ENCODE measurements at places on chromosomes 2 and 18. TPM values are rescaled to one million over a fixed set of nuclear protein-coding genes. Genes with fewer than 3 reads are reported as not detected.

- DNase-seq = no peak
Measured at GRCh38 chr2:4358837-4359236, 655.5 kb downstream of the DCDC2C start.

DNA sequence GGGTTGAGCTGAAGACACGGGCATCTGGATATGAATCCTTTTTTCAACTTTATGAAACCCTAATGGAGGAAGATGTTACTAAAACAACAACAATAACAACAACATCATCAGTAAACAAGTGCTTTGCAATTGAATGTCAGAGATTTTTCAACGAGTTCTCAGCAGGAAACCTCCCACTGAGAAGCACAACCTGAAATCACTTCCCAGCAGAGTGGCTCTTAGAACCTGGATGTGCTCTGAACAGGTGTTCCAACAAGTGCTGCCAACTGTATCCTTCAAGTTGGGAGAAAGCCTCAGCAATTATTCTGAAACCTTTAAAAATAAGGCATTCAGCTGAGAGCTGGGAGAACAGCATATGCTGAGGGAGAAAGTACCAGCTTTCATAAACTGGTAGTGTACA, 1622.7 kb upstream of the CELF4 start:
- DNase-seq = no peak

GRCh38 chr2:200922439-200922838, 33.3 kb downstream of the NIF3L1 start:
- no peak for DNase-seq

- DNase-seq = no peak
Measured at GRCh38 chr2:239266779-239267287, 134.0 kb downstream of the HDAC4 start.

DNA sequence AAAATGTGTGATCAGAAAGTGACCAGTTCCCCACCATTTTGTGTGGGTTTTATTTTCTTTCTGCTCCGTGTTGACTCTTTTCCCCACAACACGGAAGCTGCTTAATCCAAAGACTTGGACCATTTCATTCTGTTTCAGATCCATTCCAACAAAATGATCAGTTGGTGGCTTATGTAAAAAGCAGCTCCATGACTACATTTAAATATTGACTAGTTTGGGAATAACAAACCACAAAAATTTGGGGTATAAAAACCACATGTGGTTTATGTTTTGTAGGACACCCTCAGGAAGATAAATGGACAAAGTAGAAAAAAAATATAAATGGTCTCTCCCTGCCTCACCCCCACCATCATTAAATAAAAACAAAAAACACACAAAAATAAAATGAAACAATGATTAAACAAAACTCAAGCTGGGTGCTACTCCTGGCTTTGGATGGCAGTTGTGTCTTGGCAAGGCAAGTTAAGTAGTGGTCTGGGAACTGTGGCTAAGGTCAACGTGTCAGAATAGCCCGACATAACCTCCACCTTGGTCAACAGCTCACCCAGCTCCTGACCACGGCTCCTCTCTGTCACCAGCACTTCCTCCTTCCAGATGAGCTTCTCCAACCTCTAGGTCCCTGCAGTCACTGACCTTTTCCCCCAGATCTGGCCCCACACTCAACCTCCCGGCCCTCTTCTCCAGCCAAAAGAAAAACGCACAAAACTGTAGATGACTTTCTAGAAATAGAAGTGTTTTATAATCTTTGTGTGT, 12.8 kb upstream of the WIPF1 start:
- peak; percentile 57 for DNase-seq

GRCh38 chr2:178227187-178227586, 32.9 kb downstream of the OSBPL6 start:
- peak; percentile 59 for DNase-seq

- peak; percentile 23 for DNase-seq
Measured at GRCh38 chr2:14756122-14756541, 123.6 kb downstream of the LRATD1 start.

GRCh38 chr18:14921547-14921946, 173.6 kb downstream of the ANKRD30B start:
- no peak for DNase-seq

- peak; percentile 100 for DNase-seq
Measured at GRCh38 chr2:113240915-113241911, 37.5 kb downstream of the PAX8 start.

DNA sequence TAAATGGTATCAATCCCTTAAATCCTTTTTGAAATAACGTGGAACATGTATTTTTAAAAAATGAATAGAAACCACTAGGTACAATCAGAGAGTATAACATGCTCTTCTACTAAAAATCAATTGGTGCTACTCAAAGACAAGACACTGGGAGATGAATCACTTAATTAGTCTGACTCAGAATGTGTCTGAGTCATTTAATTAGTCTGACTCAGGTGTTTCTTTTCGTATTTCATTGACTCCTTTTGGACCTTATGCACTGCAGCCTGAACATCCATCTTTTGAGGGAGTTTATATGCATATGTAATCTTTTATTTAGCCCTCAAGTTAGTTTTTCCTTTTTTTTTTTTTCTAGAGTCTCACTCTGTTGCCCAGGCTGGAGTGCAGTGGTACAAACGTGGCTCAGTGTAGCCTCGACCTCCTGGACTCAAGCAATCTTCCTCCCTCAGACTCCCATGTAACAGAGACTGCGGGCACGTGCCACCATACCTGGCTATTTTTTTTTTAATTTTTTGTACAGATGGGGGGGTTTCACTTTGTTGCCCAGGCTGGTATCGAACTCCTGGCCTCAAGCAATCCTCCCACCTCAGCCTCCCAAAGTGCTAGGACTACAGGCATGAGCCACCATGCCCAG, 26.5 kb downstream of the PPP4R3B start:
- peak; percentile 89 for DNase-seq

- no peak for DNase-seq
Measured at GRCh38 chr2:193272011-193272410, 1077.3 kb upstream of the TMEFF2 start.

DNA sequence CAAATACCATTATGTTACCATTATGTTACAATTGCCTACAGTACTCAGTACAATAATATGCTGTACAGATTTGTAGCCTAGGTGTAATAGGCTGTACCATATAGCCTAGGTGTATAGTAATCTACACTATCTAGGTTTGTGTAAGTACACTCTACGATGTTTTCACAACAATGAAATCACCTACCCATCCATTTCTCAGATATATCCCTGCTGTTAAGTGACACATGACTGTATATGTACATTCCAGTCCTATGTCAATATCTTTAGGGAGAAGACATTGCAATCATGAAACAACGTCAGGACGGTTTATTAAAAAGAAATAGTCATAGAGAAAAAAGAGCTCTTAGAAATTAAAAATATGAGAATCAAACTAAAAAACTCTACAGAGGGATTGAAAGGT, 119.0 kb upstream of the CDC42EP3 start:
- DNase-seq = no peak

DNA sequence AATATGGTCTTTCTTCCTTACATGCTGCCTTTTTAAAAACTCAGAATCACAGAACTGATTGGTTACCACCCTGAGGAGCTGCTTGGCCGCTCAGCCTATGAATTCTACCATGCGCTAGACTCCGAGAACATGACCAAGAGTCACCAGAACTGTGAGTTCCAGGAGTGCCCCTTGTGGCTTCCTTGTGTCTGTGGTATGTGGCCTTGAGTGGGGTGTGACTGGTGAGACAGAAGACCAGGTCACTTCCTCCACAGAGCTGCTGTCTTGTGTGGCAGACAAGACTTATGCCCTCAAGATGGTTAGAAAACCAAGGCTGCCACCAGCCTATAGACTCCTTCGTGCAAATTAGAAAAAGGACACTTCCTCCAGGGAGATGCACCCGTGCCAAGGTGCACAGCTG, 72.6 kb downstream of the EPAS1 start:
- DNase-seq = no peak

GRCh38 chr2:199570934-199571333, 113.2 kb upstream of the SATB2 start:
- DNase-seq = no peak

DNA sequence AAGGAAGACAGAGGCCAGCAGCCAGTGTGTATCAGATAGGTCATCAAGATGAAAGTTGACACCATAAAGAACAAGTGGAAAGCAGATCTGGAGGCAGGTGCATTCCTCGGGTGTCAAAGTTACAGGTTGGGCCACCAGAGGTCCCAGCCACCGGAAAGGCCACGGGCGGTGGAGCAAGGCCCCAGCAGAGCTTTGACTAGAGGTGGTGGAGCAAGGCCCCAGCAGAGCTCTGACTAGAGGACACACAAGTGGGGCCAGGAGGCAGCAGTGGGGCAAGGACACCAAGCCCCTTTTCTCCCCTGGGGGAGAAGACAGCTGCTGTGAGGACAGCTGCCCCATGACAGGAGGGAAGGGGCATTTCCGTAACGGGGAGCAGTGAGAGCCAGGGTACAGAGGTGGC, 115.1 kb downstream of the GYPC start:
- DNase-seq = no peak

DNA sequence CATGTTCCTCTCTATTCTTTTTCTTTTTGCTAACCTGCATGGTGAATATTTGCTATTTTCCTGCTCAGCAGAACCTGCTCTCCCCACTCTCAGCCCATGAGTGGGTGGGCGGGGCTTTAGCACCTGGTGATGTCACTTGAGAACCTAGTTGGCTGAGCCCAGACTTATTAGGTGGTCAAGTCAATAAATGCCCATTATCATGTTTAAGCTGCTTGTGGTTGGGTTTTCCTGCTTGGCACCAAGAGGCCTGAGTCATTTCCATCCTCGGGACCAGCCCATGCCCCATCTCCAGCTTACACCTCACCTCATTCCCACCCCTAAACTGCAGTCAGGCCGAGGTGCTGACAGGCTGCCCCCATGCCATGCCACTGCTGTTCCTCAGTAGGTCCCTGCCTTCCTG, 226.6 kb downstream of the ANKRD30B start:
- DNase-seq = peak; percentile 60

GRCh38 chr2:38709567-38710194, 41.5 kb downstream of the SRSF7 start:
- DNase-seq = no peak

DNA sequence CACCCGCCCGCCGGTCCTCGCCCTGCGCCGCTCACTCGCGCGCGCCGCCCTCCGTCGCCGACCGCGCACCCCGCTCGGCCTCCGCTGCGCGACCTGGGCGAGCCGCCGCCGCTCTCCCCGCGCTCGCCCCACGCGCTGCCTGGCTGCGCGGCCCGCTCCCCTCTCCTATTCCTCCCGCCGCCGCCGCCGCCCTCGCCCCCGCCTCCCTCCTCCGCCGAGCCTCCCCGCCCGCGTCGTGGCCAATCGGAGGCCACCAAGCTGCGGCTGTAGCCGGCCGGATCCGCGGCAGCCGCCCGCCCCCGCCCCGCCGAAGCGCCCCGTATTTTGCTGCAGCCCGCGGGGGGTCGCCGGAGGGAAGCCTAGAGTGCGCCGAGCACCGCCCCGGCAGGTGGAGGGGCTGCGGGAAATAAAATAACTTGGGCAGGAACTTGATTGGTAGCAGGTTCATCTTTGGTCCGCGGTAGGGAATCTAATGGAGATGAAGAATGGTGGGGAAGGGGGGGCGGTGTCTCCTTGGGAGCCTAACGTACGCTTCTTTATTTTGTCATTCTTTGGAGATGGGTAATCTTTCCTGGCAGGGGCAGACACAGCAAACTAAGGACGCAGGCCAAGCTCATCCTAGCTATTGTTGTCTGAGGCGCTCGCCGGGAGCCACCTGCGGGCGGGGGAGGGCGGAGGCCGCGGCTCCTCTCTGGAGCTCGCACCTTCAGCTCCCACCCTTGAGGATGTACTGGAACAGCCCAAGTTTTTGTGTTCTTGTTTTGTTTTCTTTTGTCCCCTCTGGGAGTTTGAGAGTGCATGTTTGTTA, 1.1 kb upstream of the CDH2 start:
- DNase-seq = peak; percentile 66

MATN3 gene
- 5.3 TPM for total RNA-seq

PRKAG3 gene
- total RNA-seq = not detected

C2orf81 gene
- total RNA-seq = 1.3 TPM

MXD1 gene
- total RNA-seq = 3.7 TPM
